Epithelial cell of umbilical artery (primary cell): ENCODE measurements at places on chromosomes 11 and 22. TPM values are rescaled to one million over a fixed set of nuclear protein-coding genes. Genes with fewer than 3 reads are reported as not detected.

Gene FGF3
- total RNA-seq: not detected in 2 replicates

Gene TTC36
- 0.65 TPM in 1 of 2 replicates, not detected in the other for total RNA-seq

Gene C1QTNF4
- 0.97 and 1.5 TPM in 2 replicates for total RNA-seq

Gene H19
- total RNA-seq: 9.1 and 19.2 TPM in 2 replicates
